Central memory CD8-positive, alpha-beta T cell (primary cell): ENCODE measurements at places on chromosomes 7 and 10.

DNA sequence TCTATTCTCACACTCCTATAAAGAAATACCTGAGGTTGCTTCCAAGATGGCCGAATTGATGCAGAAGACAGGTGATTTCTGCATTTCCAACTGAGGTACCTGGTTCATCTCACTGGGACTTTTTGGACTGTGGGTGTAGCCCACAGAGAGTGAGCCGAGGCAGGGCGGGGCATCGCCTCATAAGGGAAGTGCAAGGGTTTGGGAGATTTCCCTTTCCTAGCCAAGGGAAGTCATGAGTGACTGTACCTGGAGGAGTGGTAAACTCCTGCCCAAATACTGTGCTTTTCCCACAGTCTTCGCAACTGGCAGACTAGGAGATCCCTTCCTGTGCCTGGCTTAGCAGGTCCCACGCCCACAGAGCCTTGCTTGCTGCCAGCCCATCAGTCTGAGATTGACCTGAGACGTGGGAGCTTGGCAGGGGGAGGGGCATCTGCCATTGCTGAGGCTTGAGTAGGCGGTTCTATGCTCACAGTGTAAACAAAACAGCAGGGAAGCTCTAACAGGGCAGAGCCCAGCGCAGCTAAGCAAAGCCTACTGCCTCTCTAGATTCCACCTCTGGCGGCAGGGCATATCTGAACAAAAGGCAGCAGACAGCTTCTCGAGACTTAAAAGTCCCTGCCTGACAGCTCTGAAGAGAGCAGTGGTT lies 152.2 kb downstream of the ARL4A start:
- no peak for DNase-seq

- no peak for DNase-seq
Observed at GRCh38 chr10:116216676-116217075, 56.3 kb downstream of the GFRA1 start.

- DNase-seq = no peak
Observed at GRCh38 chr7:47344171-47344955, 237.5 kb downstream of the TNS3 start.

DNA sequence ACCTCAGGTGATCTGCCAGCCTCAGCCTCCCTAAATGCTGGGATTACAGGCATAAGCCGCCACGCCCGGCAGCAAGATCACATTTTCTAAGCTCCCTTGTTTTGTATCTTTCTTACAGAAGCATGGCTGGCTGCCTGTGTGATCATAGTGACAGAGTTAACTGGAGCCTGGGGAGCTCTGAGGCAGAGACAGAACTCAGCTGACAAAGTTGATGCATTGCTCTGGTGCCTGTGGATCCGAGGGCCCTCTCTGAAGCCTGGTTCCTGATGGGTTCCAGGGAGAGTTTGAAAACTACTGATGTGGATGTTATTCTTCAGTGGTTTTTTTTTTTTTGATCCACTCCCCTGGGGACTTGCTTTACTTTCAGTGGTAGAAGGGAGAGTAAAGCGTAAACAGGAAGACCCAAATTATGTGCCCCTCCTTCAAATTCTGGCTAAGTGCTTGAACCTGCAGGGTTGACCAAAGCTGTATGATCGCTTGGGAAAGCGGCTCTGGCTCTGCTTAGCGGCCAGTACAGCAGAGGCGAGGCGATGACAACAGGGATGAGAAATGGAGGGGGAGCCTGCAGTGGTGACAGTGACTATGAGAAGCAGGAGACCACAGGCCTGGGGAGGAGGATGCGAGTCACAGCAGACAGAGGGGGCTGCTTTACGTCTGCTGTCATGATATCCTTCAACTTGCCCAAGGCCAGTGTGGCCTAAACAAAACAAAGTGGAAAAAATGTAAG lies 6.8 kb upstream of the EFCAB10 start:
- DNase-seq = no peak
